ENCODE measurements at places on chromosomes 5 and 9.

DNA sequence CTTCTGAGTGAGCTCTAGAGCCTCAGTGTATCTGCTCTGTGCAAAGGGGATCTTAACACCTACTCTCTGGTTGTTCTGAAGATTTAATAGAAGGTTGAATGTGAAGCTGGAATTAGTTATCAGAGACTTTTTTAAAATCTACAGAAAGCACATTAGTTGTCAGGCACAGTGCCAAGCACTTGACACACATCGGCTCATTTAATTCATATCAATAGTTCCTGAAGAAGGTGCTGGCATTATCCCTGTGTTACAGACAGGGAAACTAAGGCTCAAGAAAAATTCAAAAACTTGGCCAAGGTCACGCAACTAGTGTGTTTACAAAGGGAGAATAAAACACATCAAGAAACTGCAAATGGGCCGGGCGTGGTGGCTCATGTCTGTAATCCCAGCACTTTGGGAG lies 80.2 kb downstream of the FGF18 start:
- DNase-seq = no peak

DNA sequence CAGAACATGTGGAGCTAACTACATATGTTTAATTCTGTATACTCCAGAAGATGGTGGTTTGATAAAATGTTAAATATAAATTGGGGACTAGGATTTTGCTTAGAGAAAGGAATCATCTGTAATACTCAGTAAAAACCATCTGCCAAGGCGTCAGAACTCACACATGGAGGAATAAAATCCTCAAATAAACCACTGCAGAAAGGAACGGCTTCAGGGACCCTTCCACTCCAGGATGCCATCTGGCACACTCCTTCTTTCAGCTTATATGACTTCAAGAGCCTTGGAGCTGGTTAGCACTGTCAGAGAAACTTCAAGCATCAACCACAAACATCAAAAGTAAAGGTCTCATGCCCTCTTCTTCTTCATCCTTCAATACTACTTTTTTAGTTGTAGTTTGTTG lies 360.6 kb downstream of the PLK2 start:
- no peak for DNase-seq

DNA sequence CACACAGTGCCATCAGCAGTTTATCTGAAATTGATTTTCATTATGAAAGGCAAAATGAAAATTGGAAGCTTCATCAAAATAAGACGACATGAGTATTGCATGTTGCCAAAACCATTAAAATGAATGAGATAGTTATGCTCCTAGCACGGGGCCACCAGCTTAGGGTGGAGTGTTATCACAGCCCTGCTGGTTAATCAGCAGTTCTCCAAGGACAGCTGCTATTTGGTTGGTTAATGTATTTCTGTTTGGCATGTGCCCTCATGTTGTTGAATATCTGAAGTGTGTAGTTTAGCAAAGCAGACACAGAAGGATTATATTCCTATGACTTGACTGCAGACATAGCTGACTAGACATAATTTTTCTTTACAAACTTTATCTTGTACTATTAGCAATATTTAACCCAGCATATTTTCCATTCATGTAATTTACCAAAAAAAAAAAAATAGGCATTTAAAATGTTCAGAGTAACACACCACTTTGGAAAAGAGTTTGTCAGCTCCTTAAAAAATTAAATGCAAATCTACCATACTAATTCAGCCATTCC lies 98.6 kb upstream of the PIK3R1 start:
- DNase-seq = no peak

- no peak for DNase-seq
Observed at GRCh38 chr5:68305223-68305870, 89.8 kb downstream of the PIK3R1 start.

DNA sequence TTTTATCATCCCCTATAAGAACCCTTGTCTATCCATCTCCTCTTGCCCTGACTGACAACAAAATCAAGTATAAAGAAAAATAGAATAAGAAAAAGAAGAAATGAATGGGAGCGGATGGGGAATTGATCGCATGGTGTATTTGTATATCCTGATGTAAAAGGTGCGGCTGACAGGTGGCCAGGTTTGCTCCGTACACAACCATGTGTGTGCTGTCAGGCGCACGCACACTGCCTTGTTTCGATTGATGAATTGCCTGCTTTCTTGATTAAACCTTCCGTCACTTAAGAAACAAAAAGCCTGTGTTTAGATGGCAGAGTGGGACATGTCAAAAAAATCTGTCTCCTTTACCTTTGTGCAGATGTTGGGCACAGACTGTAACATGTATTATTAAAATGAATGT lies 102.6 kb downstream of the MVB12B start:
- no peak for DNase-seq

GRCh38 chr5:181203093-181203711 lies 1.8 kb downstream of the TRIM7 start:
- DNase-seq = peak; percentile 77

GRCh38 chr5:103889500-103890209 lies 327.1 kb upstream of the NUDT12 start:
- no peak for DNase-seq

DNA sequence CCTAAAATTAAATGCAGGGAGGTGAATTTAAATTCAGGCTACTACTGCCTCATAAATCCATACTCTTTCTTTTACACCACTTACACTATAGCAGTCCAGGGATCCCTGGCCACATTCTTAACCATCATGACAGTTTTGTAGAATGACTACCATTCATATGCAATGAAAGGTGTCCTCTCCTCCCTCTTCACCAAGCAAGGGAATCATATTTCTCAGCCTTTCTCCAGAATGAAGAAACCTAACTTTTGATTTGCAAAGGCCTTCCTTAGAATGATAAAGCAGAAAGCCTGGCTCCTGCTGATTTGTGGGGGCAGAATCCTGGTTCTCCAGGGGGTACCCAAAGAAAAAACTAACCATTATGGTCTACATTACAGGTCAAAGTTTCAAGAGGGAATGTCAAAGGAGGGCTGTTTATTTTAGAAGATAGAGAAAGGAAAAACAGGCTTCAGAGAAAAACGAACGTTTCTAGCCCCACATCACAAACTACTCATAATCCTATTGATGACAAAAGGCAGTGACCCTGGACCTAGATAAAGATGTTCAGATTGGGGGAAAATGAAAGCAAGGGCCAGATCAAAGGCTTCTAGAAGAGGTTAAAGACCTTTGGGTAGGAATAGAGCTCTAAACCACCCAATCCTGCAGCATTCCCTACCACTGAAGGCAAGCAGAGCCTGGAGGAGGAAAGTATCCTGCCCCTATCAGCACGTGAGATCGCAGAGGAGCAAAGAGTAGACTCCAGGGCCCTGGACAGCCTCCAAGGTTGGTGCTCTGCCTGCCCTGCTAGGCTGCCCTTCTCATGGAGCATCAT lies 11.5 kb downstream of the WNT8A start:
- DNase-seq = no peak

DNA sequence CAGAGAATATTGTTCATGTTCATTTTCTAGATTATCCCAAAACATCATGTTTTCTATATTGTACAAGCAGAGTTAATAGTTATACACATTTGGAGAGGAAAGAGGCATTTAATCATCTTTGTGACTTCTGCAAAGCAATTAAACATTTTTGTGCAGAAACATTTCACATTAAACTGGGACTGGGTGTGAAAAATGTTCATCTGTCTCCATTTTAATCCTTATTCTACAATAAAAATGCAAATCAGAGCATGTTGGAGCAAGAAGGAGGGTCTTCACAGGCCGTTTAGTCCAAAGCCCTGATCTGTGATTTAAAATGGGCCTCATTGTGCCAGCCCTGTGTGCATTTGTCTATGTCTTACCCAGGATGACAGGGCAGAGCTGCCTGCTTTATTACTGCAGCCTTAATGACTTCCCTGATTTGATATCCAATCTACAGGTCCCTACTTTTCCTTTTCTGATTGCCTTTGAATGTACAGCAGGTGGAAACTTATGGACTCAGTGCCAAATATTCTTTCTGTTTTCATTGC lies 183.5 kb downstream of the CAVIN4 start:
- no peak for DNase-seq

DNA sequence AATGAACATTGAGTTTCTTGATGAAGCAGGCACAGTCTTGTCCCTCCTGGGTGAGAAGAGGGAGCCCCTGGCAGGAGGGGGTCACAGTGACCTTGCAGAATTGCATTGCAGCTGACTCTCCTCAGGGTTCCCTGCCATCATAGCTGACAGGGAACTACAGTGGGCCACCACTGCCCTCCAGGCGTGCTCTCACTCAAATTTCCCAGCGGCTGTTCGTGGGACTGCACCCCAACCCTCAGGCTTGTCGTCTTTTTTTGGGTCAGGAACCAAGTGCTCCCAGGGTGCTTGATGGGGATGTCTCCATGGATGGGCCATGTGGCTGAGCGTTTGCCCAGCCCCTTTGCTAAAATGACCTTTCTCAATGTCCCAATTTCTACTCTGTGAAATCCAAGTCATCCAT lies 215.8 kb downstream of the MELK start:
- DNase-seq = peak; percentile 9

GRCh38 chr5:77852068-77852513 lies 76.0 kb upstream of the TBCA start:
- DNase-seq = no peak

DNA sequence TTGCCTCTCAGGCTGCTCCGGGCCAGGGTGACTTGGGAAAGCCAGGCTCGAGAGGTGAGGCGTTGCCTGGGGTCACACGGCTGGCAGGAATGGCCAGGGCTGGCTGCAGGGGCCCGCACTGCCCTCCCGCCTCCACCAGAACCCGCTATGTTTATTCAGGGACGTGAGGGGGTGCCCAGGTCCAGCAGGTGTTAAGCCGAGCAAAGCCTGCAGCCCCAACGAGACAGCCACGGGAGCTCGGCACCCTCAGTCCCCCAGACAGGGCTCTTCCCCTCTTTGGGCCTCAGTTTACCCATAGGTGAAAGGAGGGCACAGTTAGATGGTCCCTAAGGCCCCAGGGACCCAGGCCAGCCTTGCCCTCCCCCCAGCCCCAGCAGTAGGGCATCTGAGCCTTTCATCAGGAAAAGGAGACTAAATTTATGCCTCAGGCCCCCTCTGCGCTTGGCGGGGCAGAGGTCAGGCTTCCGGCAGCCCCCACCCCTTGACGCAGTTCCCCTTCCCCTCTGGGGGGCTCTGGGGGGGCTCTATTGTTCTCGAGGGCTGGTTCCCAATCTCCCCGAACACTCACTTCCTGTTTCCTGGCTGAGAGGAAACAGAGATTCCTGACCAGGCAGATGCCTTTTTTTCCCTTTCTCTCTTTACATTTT lies 7.1 kb upstream of the EGFL7 start:
- DNase-seq = no peak

- DNase-seq = no peak
Observed at GRCh38 chr9:129351058-129351641, 173.1 kb upstream of the IER5L start.

GRCh38 chr5:138077064-138077696 lies 6.7 kb upstream of the WNT8A start:
- DNase-seq = peak; percentile 82

DNA sequence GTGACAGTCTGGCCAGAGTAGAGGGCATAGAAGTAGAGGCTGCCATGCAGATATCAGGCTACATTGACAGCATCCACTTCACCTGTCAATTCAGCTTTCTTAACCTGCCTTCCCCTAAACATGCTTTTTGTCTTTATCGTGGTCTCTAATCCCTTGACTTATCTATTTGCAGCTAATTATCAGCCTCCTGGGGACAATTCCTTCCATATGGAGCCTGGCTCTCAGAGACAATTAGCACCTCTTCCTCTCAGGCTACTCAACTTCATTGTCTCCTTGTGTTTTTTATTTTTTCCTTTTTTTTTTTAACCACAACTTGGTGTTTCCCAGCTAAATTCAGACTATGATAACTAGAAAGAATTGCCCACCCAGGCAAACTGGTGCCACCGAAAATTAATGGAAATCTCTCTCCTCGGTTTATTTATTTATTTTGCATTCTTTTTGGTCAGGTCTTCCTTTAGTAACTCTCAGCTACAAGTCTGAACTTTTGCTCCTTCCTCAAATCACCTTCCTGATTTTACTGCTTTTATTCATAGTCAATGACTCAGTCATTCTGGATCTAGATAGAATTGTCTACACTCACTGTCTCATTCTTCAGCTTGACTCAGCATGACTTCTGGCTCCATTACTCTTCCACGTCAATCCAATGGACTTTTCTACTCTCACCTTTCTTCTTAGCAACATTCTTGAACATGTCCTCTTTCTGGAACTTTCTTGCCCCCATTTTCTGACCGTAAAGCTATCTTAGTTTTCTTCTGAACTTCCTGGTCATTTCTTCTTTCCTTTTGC lies 63.0 kb upstream of the BASP1 start:
- peak; percentile 56 for DNase-seq

DNA sequence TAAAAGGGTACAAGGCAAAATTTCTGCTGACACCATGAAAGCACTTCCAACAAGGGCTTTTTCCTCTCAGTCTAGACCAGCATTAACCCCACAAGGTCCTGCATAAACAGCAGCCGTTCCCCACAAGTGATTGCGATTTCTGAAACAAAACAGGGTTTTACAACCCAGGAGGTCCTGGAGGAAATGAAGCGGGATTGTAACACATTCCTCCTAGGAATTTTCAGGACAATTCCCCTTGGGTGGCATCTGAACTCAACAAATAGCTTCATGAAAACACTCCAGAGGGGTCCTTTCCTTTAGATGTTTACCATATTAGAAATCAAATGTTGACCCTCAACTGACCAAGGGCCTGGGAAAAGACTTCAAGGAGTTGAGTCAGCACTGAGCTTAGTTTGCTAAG lies 36.7 kb upstream of the SHC3 start:
- DNase-seq = no peak

DNA sequence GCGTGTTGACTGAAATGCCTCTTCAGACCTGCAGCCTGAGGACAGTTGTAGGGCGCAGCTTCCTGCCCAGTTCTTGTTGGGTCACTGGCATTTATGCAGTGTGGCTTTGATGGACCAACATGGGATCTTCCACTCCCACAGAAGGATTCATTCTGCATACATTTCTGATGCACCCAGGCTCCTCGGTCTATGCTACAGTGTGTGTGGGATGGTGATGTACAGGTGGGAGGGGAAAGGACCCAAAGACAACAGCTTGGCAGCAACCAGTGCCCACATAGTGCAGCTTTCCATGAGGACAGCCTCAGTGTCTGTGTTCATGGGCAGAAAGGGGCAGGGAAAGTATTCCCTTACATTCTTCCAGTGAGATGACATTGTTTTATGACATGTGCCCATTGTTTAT lies 237.9 kb downstream of the ARHGEF28 start:
- no peak for DNase-seq

GRCh38 chr5:64505769-64506566 lies at the start of gene RGS7BP:
Gene RGS7BP, plus strand, starts transcription at chr5:64506015. Its CDS starts 610 bp downstream, at chr5:64506625.
- DNase-seq = no peak

GRCh38 chr5:153968761-153969562 lies 69.7 kb downstream of the FAM114A2 start:
- no peak for DNase-seq

GRCh38 chr9:95991326-95991725 lies 115.8 kb downstream of the ERCC6L2 start:
- no peak for DNase-seq

DNA sequence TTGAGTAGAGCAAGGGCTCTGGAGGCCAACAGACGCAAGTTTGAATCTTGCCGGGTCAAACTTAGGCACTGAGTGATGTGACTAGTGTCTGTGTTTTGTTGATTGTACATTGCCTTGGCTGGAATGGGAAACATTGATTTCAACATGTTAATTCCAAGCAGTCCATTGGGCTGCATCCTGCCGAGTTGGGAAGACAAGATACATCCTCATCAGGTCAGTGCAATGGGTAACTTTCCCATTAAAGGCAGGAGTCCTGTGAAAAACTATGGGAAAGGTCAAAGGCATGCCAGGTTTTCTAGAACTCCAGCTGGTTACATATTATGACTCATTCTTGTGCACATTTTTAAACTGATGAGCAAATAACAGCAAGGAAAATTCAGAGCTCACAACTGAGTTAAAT lies 126.5 kb upstream of the ABCA1 start:
- DNase-seq = peak; percentile 79

- no peak for DNase-seq
Observed at GRCh38 chr5:88393716-88394535, 125.3 kb upstream of the TMEM161B start.
